ENCODE measurements at places on chromosomes 3 and 15. TPM values are rescaled to one million over a fixed set of nuclear protein-coding genes. Genes with fewer than 3 reads are reported as not detected.

DNA sequence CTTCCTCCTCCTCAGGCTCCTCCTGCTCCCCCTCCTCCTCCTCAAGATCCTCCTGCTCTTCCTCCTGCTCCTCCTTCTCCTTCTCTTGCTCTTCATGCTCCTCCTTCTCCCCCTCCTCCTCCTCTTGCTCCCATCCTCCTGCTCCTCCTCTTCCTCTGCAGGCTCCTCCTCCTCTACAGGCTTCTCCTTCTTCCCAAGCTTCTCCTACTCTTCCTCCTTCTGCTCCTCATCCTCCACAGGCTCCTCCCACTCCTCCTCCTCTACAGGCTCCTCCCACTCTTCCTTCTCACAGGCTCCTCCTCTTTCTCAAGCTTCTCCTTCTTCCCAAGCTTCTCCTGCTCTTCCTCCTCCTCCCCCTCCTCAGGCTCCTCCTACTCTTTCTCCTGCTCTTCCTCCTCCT is 47.7 kb downstream of the WNT7A start:
- DNase-seq, result no peak

- DNase-seq, result peak; percentile 11
These were observed 119.8 kb downstream of the EPHA3 start for GRCh38 chr3:89227218-89227617.

Gene TTLL13
- total RNA-seq, result not detected

Gene ITGA11
- 22.0 TPM for total RNA-seq

Gene TRH
- not detected for total RNA-seq

All from LHCN-M2 (cell line).